Activated naive CD4-positive, alpha-beta T cell treated with anti-CD3 and anti-CD28 coated beads, Interleukin-2, amount 50 U/mL, for 72 hours (primary cell): ENCODE measurements at places on chromosomes 1 and 21. TPM values are rescaled to one million over a fixed set of nuclear protein-coding genes. Genes with fewer than 3 reads are reported as not detected.

The ANGPTL7 gene
- total RNA-seq = not detected

The SAMD11 gene
- not detected for total RNA-seq

The CD1B gene
- not detected for total RNA-seq

The CACNA1S gene
- not detected for total RNA-seq

The WDR64 gene
- total RNA-seq = not detected

The KLF17 gene
- total RNA-seq = not detected

The ACOT11 gene
- total RNA-seq = 1.0 TPM

The CLCA1 gene
- not detected for total RNA-seq

The TMEM82 gene
- total RNA-seq = not detected

The ERICH3 gene
- total RNA-seq = not detected

The PRELP gene
- total RNA-seq = 0.07 TPM

The FAM177B gene
- total RNA-seq = 0.53 TPM

The FMO1 gene
- total RNA-seq = not detected

The ASCL5 gene
- 0.35 TPM for total RNA-seq

The CCDC27 gene
- not detected for total RNA-seq

GRCh38 chr1:67894981-67895735, 61.9 kb upstream of the GNG12 start:
- no peak for DNase-seq

DNA sequence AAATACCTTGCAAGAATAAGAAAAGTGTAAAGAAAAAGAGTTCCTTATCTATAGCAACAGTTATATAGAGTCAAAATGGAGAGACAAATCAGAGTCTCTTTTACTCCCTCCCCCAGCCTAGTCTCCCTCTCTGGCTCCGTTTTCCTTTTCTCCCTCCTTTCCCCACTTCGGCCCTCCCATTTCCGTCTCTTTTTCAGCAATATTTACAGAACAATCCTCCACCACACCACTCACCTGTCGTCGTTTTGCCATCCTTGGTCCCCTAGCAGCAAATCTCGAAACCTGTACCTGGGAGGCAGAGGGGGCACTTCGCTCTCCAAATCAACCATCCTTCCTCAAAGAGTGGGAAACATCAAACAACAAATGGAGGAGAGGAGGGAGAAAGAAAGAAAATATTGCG, 259 bp downstream of the KCNT2 start:
- DNase-seq = no peak

GRCh38 chr1:205273551-205273982, 45.8 kb downstream of the TMCC2 start:
- DNase-seq = peak; percentile 79

GRCh38 chr1:113834716-113835115, 22.4 kb upstream of the RSBN1 start:
- DNase-seq = no peak

DNA sequence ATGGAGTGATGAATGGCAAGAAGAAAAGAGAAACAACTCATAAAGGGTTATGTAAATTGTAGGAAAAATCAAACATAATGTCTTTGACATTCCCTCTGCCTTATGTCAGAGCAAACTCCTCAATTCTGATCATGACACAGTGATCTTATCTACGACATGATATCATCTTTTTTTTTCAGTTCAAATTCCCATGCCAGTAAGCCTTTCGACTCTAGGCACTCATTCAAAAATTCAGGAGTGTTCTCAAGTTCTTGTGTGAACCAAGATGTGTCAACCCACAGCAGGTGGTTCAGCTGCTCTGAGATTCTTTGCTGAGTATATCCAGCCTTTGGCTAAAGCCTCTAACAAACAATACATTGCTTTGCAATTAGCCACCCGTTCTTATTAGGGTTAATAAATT, 97.1 kb upstream of the ESRRG start:
- DNase-seq = no peak

- DNase-seq = no peak
These were observed 175.6 kb downstream of the NRIP1 start for GRCh38 chr21:14889080-14889810.

GRCh38 chr1:2545754-2546514, 10.2 kb upstream of the TNFRSF14 start:
- peak; percentile 88 for DNase-seq

- no peak for DNase-seq
These were observed 30.1 kb downstream of the ABCG1 start for GRCh38 chr21:42248783-42249597.

DNA sequence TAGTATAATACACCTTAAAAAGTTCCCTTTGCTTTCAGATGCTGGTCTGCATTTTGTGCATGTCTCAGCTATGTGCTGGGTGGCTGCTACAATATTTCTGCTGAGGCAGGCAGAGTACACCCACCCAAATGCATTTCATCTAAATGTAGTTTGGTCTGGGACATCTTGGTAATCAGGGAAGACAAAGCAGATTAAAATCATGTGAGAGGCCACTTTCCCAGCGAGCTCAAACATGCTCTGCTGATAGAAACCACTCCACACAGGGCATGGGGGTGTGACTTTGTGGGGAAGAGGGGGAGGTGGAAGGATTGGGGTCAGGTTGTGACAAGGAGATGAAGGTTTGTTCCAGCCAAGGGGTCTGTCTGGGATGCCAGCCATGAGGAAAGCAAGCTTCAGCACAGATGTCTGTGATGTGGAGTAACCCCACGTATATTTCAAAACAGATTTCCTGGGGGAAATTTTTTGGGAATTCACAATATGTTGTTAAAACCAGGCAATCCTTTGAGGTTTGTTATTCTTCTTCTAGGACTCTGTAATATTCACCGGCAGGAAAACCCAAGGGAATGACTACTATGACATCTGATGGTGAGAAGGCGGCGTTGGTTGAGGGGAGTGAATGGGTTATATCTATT, 255.1 kb upstream of the FGGY start:
- no peak for DNase-seq

DNA sequence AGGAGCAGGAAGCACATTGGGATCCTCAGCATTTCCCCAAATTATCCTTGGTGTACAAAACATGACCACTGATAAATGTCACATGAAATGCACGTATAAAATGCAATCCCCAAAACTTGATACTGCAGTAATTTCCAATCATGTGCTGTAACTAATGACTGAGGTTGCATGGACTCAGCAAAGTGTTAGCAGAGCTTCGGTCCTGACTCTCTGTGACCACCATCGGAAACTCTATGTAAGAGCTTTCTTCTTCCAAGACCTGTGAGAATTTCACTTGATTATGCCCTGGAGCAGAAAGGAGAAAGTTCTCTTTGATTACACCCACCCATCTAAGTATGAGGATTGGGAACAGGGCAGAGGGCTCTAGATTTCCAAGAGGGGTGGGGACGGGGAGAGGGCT, 908 bp downstream of the CD53 start:
- no peak for DNase-seq

DNA sequence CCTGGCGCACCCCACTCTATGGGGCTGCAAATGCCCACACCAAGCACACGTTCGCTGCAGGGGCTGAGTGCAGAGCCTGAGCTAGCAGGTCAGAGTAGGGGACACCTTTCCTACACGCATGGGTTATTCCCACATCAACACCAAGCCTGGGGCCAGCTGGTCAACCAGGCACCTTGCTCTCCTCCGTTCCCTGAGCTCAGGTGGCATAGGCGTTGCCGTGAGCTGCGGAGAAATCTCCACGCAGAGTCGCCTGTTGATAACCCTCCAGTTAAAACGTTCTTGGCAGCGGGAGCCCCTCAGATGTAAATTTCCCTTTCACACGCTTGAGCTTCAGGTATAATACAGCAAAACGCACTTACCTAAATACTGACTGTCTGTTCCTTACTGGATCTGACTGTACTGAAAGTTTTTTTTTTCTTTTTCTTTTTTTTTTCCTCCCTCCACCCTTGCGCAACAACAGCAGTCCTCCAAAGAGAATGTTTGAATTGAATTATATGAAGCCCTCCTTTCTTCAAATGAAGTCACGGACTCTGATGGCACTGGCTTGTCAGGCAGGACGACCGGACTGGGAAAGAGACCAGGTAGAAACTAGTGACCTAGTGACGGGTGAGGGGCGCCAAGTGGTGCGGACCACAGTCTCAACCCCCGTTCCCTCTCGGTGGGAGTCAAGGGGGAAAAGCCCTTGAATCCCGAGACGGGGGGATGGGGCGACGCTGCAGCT, 2.1 kb downstream of the BRINP3 start:
- DNase-seq = no peak

- no peak for DNase-seq
These were observed 9.3 kb downstream of the FAM151A start for GRCh38 chr1:54614024-54614423.

- DNase-seq = no peak
These were observed 181.2 kb downstream of the AGBL4 start for GRCh38 chr1:49842596-49842995.

DNA sequence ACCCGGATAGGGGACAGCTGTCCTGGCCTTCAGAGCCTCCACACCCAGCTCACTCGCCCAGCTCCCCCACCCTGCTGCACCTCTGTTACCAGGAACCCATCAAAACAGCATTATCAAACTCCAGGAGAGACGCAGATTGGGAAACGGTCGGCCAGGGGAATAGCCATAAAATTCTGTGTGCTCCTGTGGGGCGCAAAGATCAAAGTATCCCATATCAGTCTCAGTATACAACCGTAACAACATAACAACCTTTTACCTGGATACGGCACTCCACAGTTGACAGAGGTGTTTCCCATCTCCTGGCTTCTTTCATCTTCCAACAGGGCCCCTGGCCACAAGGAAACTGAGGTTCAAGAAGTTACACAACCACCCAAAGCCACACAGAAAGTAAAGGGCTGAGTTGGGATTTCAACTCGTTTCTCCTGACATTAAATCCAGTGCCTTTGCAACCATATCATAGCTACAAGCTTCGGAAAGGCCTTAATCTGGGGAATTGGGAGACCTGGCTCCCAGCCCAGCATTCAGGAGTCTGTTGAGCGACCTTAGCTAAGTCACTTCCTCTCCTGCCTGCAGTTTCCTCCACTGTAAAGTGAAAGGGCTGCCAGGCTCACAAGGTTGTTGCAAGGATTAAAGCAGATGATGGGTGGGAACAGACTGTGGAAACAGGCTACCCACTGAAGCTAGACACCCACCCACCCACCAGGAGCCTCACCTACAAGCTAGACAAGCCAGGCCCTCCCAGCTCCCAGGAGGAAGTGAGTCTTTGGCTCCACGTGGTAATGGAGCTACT, 8.1 kb upstream of the EPHB2 start:
- DNase-seq = no peak

DNA sequence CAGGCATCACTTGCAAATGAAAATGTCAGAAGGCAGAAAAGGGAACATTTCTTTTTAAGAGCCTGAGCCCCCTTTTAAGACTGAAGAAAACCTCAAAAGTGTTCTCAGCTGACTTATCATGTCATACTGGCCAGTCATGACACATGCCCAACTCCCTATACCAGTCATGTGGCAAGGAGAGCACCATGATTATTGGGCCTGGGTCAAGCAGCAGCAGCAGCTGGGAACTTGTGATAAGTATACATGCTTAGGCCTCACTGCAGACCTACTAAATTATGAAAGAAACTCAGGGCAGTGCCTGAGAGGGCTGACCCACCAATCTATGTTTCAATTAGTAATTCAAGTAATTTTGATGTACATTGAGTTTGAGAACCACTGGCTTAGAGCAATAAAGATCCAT, 8.6 kb downstream of the RO60 start:
- no peak for DNase-seq

GRCh38 chr1:43367026-43367903, 546 bp downstream of the ELOVL1 start:
- DNase-seq = no peak

DNA sequence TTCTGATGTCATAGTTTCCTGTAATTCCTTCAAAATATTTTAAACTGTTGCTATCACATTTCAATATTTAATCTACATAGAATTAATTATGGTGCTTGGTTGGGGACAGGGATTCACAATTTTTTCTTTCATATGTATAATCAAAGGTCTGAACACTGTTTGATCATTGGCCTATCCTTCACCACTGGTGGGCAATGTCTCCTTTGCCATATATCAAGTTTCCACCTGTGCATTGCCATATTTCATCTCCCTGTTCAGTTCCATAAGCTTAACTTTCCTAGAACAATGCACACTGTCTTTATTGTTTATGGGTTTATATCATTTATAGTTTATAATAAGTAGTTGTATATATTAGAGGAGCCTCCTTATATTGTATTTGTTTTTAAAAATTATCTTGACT, 374.9 kb upstream of the PTBP2 start:
- no peak for DNase-seq

GRCh38 chr1:113046569-113046968, 26.4 kb upstream of the LRIG2 start:
- DNase-seq = no peak

DNA sequence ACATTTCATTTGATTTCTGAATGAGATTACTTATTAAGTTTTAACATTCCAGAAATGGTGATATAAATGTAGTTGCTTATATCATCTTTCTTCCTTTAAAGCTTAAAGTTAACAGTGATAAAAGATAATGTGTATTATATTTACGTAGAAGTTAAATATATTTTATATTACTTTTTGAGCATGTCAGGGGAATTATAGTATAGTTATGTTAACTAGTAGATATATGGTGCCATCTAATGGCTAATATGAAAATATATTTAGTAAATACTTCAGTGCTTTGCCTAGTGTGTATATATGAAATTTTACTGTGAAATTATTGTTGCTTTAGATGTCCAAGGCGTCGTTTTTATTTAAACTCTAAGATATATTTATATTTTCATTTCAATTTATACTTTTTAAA, 51.5 kb downstream of the SYT14 start:
- DNase-seq = no peak

DNA sequence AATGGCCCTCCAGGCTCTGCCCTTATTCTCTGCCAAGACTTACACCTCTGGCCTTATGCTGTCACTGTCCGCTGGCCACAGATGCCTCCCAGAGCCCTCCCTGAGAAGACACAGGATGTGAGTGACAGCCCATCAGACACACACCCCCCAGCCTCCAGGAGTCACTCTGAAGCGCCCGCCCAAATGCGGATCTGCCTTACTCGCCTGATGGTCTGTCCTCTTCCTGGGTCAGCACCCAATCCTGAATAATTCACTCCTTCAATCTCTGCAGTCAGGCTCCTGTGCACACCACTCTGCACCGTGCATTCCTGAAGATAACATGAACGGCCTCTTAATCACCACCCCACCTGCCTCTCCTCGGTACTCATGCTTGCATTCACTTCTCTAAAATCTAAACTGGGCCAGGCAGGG, 14.7 kb downstream of the CLSTN1 start:
- no peak for DNase-seq

GRCh38 chr1:203187304-203187685, 791 bp upstream of the CHI3L1 start:
- no peak for DNase-seq

DNA sequence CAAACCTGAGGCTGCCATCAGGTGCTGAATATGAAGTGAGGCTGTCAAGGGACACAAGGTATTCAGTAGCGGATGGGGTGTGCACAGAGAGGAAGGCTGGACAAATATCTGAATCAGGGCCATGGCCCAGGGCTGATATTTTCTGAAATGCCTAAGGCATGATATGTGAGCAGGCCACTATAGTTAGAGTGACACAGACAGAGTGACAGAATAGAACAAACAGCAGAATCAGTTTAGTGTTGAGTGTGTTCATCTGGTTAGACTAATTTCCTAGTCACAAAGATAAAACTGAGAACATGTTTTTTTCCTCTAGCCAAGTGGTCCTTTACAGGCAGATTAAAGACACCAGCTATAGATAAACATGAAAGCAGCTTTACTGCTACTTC, 3.9 kb downstream of the OVAAL start:
- DNase-seq = no peak
